Activated naive CD8-positive, alpha-beta T cell treated with anti-CD3 and anti-CD28 coated beads, Interleukin-2, amount 10 ng/mL, durations not matched to agents 7 days and 5 days (primary cell): ENCODE measurements at places on chromosomes 2 and 18. TPM values are rescaled to one million over a fixed set of nuclear protein-coding genes. Genes with fewer than 3 reads are reported as not detected.

DNA sequence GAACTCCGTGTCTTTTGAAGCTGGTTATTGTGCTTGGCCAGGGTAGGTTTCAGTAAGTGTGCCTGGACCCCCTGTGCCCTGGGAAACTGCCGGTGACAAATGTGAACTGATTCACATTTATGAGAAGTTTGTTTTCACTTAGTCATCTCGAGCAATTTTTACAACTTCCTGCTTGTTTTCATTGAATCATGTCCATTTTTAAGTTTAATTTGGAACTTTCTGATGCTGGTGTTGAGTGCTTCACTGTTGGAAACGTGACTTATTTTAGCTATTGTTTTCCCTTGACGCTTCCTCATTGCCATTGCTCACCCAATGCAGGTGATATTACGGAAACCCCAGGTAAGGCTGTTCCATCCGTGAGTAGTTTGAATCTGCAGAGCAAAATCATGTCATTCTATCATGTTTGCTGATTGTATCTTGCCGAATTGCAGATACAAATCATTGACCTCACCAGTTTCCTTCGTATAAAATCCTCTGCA is 97.2 kb downstream of the RTN4 start:
- DNase-seq = no peak
- no peak overlapping the region for H3K4me3 ChIP-seq
- H3K27me3 ChIP-seq = no peaks in the 10 kb centered on the region
- no peak overlapping the region for H3K27ac ChIP-seq
- H3K4me1 ChIP-seq = peaks cover 3% of the 10 kb centered on the region

DNA sequence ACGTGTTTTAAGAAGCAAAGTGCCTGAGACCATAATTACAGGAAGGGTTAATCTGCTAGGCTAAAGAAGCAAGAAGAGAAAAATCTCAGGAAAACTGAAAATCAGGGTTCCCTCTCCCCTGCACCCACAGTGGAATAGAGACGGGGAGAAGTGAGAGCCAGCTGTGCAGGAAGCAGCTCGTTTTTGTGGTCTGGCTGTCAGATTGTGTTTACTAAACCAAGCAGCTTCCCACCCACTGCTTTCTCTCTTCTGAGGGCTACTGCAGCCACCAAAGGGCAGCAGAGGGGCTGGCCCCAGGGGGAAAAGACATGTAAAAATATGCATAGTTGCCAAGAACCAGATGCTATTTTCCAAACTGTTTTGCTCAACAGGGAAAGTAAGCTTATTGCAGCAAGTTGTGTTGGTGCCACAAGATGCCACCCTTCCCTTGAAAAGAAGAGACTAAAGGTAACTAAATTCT is 72.6 kb upstream of the THUMPD2 start:
- H3K27me3 ChIP-seq = peaks cover 23% of the 10 kb centered on the region
- H3K4me3 ChIP-seq = no peak overlapping the region
- peaks cover 3% of the 10 kb centered on the region for H3K4me1 ChIP-seq
- no peak for DNase-seq

DNA sequence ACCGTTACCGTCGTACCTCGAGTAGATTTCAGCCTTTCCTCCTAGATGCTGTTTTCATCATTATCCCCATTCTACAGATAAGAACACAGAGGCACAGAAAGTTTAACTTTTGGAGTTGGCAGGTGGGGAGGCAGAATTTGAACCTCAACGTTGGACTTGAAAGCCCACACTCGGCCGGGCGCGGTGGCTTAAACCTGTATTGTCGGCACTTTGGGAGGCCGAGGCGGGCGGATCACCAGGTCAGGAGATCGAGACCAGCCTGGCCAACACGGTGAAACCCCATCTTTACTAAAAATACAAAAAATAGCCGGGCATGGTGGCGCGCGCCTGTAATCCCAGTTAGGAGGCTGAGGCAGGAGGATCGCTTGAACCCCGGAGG is 11.5 kb downstream of the CATIP start:
- DNase-seq = no peak
- H3K4me3 ChIP-seq = peak overlapping the region; percentile 80
- peaks cover 10% of the 10 kb centered on the region for H3K27me3 ChIP-seq
- peak overlapping the region; percentile 84 for H3K27ac ChIP-seq
- no peaks in the 10 kb centered on the region for H3K36me3 ChIP-seq
- peaks cover 18% of the 10 kb centered on the region for H3K4me1 ChIP-seq

DNA sequence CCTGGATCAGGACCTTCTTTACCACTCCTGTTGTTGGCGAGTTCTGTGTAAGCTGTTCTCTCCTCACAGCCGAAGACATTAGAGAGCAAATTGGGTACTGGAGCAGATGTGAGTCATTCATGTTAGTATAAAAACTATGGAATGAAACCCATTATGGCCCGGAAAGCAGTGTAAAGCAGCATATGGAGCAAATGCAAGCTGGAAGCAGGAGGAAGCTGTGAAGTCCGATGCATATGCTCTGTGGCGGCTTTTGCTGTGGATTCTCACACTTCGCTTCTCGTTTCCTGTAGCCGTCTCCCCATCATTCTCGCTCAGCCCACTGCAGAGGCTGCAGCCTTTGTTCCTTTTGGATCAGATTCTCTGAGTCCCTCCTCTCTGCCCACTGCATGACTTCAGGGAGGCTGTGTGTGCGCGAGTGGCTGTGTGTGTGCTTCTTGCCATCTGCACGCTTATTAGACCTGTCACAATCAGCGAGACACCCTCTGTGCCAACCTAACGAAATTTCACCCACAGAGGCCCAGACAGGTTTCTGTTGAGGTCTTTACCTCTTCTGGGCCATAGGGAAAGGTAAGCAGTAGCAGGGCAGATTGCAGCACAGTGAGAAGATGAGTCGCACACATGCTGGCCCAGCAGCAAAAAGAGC is 3.3 kb upstream of the GALNT14 start:
- H3K4me3 ChIP-seq = no peak overlapping the region
- H3K4me1 ChIP-seq = peaks cover 6% of the 10 kb centered on the region
- H3K27me3 ChIP-seq = peaks cover 42% of the 10 kb centered on the region
- H3K36me3 ChIP-seq = no peaks in the 10 kb centered on the region
- DNase-seq = no peak
- no peak overlapping the region for H3K27ac ChIP-seq

DNA sequence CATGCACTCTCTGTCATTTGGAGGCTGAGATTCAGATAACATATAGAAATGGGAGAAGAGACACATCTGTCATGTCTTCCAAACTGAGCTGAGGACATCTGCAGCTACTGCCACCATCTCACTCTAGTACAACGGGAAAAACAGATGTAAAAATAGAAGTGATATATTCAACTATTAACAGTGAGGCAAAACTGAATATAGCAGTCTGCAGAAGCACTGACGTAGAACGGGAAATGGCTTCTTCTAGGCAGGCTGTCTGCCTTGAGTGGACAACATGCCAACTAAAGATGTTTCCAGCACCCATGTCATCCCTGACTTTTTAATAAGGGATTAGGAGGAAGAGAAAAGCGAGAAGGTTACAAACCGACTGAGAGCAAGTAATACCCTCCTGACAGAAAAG is 51.6 kb downstream of the MRPL33 start:
- H3K27ac ChIP-seq = no peak overlapping the region
- DNase-seq = no peak
- peaks cover 11% of the 10 kb centered on the region for H3K36me3 ChIP-seq
- H3K27me3 ChIP-seq = no peaks in the 10 kb centered on the region
- no peaks in the 10 kb centered on the region for H3K4me1 ChIP-seq

DNA sequence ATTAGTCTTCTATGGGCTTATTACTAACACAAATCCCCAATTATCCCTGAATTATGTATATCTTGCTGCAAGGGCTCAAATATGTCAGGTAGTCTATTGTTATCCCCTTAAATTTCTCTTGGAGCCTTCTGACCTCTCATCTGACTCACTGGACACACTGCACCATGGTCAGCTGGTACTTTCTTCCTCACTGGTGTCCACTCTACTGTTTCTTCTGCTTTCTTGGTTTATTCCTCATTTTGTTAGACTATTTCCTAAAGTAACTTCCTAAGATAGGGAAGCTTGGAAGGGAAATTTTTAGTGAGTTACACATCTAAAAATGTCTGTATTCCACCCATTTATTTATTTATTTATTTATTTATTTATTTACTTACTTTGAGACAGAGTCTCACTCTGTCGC is 26.5 kb downstream of the WDR35 start:
- no peaks in the 10 kb centered on the region for H3K4me1 ChIP-seq
- no peaks in the 10 kb centered on the region for H3K27me3 ChIP-seq
- no peak overlapping the region for H3K4me3 ChIP-seq
- peaks cover 4% of the 10 kb centered on the region for H3K36me3 ChIP-seq
- DNase-seq = no peak

GRCh38 chr2:196449083-196449482 is 190.4 kb upstream of the CCDC150 start:
- H3K27me3 ChIP-seq = peaks cover 24% of the 10 kb centered on the region
- no peak for DNase-seq
- H3K4me3 ChIP-seq = no peak overlapping the region
- no peaks in the 10 kb centered on the region for H3K36me3 ChIP-seq
- H3K4me1 ChIP-seq = peaks cover 4% of the 10 kb centered on the region

DNA sequence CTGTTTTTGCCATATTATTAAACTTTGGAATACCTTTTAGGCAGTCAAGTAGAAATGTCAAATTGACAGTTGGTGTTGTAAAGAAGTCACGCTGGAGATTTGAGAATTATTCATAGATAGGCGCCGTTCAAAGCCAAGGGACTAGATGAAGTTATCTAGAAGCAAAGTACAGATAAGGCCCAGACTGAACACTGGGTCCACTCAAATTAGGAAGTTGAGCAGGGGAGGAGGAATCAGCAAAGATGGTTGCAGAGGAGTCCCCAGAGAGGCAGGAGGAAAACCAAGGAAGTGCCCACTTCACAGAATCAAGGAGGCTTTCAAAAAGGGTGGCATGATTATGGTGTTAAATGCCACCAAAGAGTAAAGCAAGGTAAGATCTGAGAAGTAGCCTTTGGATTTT is 9.6 kb upstream of the ALS2 start:
- H3K27ac ChIP-seq = no peak overlapping the region
- H3K36me3 ChIP-seq = no peaks in the 10 kb centered on the region

GRCh38 chr18:79380816-79381806 is 14.6 kb upstream of the NFATC1 start:
- H3K36me3 ChIP-seq = peaks cover 2% of the 10 kb centered on the region
- H3K27me3 ChIP-seq = no peaks in the 10 kb centered on the region

DNA sequence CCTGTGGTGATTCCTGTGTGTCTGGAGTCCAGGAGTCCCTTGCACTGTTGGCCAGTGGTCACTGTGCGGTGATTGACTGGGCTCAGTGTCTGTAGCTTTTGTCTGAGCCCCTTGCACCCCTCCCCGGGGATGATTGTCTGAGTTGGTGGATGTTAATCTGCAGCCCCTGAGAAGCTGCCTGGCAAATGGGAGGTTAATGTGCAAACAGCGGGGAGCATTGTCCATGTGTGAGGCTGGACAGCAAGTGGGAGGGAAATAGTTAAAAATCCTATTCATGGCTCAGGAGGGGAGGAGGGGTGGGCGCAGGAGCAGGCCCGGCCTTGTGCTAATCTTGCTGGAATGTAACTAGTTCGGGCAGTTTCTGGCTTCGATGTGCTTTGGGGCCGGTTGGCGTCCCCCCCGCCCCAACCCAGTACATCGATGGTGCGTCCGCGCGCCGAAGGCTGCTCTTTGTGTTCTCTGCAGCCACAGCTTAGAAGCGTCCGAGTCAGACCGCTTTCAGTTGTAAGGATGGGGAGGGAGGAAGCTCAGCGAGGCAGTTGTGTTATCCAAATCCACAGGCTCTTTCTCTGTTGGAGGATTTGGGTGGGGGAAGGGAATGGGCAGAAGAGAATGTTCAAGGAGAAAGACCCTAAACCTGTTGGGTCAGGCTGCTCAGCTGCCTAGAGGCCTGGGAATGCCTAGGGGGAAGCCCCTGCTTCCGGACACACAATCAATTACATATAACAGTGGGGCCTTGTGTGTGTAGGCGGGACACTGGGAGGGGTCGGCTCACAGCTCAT is 71.8 kb downstream of the TGOLN2 start:
- H3K4me1 ChIP-seq = no peaks in the 10 kb centered on the region
- H3K27ac ChIP-seq = no peak overlapping the region
- no peak for DNase-seq
- H3K36me3 ChIP-seq = no peaks in the 10 kb centered on the region
- no peak overlapping the region for H3K4me3 ChIP-seq

DNA sequence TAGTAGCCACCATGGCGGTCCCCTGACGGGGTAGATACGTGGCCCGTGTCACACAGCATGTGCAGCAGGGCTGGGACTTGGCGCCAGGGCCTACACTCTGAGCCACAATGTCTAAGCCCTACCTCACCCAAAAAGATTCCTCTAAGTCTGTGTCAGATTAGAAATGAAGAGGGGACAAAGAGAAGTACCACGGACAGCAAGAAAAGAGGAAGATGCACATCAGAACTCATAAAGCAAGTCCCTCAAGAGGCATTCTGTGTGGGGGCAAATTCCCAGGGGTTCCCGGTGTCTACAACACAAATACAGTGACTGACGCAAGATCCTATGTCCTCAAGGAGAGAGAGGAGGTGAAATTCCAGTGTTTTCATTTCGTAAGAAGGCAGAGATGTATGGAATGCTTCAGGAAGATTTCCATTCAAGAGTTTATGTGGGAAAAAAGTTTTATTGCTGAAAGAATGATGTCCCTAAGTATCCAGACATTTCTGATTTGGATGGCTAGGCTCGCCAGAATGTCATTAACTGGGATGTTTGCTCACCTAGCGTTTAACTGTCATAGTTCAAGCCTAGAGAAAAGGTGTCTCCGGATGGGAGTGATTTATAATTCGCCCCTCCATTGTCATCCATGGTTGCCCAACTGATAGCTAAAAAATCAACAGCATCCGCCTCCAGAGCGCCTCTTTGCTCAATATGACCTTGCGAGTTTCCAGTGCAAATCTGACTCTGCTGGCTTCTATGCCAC is 75.6 kb upstream of the CHMP1B start:
- H3K27me3 ChIP-seq = peaks cover 7% of the 10 kb centered on the region
- H3K36me3 ChIP-seq = no peaks in the 10 kb centered on the region
- no peak for DNase-seq
- no peak overlapping the region for H3K4me3 ChIP-seq

DNA sequence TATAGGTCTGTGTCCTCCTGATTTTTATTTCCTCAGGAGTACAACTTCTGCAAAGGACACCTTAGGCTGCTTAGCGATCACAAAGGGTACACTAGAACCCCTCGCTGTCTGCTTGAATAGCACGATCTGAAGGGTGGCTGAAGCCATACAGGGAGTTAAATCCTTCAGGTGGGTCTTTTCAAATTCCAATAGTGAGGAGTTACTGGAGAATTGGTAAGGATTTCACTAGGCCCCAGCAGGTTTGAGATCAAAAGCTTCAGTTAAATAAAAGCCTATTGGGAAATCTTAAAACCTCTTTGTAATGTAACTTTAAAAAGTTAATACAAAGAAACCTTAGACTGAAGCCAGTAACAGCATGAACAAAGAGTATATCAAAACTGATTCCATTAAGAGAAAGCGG is 613.1 kb downstream of the ZEB2 start:
- DNase-seq = no peak
- no peak overlapping the region for H3K4me3 ChIP-seq
- H3K4me1 ChIP-seq = peaks cover 4% of the 10 kb centered on the region
- H3K27ac ChIP-seq = no peak overlapping the region
- peaks cover 9% of the 10 kb centered on the region for H3K27me3 ChIP-seq

The POTEC gene
- not detected for total RNA-seq

The ASB18 gene
- not detected for total RNA-seq

The UCN gene
- 3.7 TPM for total RNA-seq

The RFTN2 gene
- 0.08 TPM for total RNA-seq

The LIMS2 gene
- total RNA-seq = 21.7 TPM

The SYT4 gene
- not detected for total RNA-seq

The RNF25 gene
- total RNA-seq = 30.9 TPM
